Stimulated activated CD4-positive, alpha-beta T cell treated with anti-CD3 and anti-CD28 coated beads, Interleukin-4, amount 100 ng/mL, for 4 hours (primary cell): ENCODE measurements at places on chromosomes 1 and 21.

GRCh38 chr1:109193653-109194590 is 19.8 kb upstream of the SARS1 start:
- DNase-seq: peak; percentile 35

GRCh38 chr21:32459972-32460371 is 47.5 kb downstream of the EVA1C start:
- no peak for DNase-seq

DNA sequence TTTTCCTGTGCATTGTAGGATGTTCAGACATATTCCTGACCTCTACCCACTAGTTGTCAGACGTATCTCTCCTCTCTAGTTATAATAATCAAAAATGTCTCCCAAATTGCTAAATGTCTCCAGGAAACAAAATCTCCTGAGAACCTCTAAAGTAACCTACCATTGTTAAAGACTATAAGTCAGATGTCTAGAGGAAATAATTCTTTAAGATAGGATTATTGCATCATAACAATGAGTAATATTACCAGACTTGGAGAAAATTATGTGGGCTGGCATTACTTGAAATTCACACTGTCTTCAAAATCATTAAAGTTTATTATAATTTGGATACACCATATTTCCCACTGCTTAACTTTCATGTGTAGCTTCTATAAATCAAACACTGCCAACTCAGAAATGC is 643.0 kb upstream of the ADGRL2 start:
- DNase-seq: no peak

DNA sequence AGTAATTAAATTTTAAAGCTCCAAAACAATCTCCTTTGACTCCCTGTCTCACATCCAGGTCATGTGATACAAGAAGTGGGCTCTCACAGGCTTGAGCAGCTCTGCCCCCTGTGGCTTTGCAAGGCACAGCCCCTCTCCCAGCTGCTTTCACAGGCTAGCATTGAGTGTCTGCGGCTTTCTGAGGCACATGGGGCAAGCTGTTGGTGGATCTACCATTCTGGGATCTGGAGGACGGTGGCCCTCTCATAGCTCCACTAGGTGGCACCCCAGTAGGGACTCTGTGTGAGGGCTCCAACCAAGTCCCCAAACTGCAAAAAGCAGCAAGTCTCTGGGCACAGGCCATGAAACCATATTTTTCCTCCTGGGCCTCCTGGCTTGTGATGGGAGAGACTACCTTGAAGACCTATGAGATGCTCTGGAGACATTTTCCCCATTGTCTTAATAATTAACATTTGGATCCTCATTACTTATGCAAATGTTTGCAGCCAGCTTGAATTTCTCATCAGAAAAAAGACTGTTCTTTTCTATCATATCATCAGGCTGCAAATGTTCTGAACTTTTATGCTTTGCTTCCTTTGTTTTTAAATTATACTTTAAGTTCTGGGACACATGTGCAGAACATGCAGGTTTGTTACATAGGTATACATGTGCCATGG is 554.1 kb upstream of the OLFM3 start:
- DNase-seq: no peak

DNA sequence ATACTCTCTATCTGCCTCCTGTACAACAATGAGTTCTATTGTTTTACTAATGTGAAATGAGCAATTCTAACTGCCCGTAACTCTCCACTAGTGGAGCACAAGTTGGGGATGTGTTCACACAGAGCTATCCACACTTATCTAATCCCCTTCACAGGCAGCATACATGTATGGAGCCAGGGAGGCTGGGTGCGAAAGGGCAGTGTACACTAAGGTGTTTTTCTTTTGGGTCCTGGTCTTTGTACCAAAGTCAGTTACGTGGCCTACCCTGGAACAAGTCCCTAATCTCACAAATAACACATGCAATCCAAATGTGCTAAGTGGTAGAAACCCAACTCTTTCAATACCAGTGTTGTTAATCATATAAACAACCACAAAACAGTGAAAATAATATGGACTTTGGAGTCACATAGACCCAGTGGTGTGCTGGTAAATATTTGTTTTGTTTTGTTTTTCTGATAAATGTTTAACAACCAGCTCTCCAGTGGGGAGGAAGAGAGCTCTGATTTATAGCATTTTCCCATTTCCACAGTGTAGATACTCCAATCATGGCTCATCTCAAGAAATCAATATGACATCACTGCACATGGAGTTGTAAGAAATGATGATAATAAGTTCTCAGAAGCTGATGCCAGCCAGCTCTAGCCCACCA is 319.9 kb upstream of the DUSP10 start:
- DNase-seq: no peak

- no peak for DNase-seq
Measured at GRCh38 chr1:214859647-214860046, 222.9 kb upstream of the KCNK2 start.

DNA sequence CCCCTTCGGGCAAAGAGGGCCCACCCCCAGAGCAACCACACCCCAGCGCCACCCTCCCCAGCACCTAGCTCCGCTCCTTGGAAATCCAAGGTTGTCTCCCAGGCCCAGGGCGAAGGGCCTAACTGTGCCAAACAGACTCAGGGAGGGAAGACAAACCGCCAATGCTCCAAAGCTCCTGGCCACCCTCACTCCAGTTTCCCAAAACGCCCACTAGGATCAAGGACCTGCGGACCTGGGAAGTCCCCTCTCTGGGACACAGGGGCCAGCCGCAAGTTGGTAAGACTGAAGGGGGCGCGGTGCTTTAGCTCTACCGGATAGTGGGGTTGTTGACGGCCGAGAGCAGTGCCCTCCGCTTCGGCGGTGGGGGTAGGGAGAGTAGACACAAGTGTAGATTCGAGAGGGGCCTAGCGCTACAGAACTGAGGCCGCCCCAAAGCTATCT is 581 bp downstream of the IRF6 start:
- no peak for DNase-seq

DNA sequence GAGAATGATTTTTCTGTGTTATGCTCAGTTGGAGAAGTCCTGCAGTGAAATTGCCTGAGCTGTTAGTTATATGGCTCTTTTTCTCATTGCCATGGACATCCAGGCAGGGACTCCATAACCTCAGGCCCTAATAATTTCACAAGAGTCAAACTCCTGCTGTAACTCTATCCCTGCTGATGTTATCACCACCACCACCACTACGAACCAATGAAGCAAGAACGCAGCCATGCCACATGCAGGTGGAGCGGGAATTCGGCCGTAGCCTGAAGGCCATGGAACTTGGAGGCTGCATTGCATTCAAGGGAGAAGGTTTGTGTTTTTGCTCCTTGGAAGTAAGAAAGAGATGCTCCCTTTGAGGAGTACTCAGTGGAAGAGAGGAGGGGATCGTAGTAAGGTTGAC is 16.8 kb upstream of the DLGAP3 start:
- DNase-seq: no peak

GRCh38 chr1:105641407-105641806 is 1415.1 kb upstream of the PRMT6 start:
- DNase-seq: no peak

DNA sequence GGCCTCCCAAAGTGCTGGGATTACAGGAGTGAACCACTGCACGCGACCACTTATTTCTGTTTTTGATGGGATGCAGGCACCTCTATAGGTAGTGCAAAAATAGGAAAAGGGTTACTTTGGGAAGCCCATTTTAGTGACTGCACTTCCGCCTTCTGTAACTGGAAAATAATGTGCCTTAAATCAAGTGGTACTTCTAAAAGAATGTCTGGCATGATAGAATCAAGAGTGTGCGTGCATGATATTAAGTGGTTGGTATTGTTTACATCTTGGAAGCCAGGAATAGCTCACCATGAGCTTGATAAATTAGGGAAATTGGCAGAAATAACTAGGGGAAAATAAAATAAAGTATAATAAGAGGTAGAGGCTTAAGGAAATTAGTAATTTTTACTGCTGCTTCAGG is 1067.0 kb downstream of the ADGRL2 start:
- DNase-seq: no peak

DNA sequence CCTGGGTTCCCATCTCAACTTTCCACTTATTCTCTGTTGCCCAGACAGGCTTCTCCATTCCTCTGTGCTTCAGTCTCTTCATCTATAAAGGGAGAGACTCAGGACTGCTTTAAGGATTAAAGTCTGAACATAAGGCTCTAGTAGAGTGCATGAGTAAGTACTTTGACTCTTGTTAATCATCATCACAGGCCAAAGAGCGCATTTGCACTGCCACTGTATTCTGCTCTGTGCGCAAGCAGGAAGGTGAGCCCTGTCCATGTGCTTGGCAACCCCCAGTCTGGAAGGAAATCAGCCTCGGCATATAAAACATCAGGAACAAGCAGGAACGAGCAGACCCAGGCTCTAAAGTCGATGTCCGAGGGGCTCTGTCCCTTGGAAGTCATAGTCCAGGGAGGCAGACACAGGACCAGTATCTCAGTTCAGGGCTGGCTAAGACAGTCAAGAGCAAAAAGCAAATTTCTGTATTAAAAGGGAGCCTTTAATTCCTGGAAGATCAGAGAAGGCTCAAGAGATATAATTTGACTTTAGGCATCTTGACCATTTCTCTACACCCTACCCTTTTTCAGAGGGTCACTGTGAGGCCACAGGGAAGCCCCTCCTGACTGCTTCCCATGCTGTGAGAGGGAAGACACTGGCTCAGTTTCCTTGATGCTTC is 131.2 kb downstream of the TRABD2B start:
- no peak for DNase-seq

- DNase-seq: no peak
Measured at GRCh38 chr21:33121715-33122475, 52.0 kb downstream of the OLIG1 start.

- DNase-seq: no peak
Measured at GRCh38 chr1:115181231-115181630, 91.9 kb upstream of the TSPAN2 start.

- DNase-seq: no peak
Measured at GRCh38 chr1:17949511-17949910, 158.1 kb upstream of the IGSF21 start.

DNA sequence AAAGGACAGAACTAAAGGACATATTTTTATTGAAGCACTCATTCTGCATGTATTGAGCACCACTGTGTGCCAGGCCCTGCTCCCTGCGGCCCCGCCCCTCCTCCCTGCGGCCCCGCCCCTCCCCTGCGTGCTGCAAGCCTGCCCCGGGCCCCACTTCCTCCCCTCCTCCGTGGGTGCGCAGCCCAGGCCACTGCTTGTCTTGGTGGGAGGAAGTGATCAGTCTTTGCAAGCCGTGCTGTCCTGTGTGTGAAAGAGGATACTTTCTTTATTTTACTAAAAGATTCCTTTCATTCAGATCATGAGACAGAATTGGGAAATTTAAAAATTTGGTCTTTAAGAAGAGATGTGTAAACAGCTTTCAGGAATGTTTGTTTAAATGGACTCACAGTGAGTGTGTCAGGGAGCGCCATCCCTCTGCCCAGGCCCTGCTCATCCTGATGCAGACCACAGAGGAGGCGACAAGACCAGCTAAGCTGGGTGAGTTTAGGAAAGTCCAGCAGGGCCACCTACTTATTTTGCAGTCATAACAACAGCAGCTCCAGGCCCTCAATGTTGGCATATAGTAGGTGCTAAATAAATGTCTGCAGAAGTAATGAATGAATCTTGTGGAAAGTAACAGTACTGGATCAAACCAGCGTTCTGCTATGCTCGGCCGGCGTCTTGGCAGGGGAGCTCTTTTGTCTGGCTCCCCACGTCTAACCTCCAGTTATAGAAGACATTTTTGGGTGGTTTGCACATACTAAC is 88.3 kb upstream of the SELENON start:
- peak; percentile 57 for DNase-seq

DNA sequence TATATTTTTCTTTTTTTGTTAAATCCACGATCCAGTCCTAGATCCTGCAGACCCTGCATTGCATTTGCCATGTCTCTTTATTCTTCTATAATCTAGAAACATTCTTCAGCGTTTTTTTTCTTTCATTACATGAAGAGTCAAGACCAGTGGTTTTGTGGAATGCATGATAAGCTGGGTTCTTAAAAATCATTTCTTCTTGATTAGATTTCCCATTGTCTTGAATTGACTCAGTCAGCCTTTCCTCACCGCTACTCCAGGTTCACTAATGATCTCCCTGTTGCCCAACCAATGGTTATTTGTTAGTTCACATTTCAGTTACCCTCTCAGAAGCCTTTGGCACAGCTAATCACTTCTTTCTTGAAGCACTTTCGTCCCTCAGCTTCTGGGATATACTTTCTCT is 25.2 kb downstream of the CHD1L start:
- no peak for DNase-seq

DNA sequence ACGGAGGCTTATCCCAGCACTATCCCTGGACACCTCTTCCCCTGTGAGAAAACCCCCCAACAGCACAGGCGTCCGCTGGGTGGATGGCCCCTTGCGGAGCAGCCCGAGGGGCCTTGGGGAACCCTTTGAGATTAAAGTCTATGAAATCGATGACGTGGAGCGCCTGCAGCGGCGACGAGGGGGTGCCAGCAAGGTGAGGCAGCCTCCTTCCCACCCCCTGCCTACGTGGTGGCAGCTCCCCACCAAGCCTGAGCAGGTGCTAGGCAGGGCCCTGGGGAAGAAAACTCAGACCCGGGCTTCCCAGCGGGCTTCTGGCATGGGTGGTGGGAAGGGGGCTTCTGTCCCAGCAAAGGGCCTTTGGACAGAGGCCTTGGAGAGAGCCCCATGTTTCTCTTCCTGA is 543.3 kb downstream of the KIF26B start:
- DNase-seq: no peak

DNA sequence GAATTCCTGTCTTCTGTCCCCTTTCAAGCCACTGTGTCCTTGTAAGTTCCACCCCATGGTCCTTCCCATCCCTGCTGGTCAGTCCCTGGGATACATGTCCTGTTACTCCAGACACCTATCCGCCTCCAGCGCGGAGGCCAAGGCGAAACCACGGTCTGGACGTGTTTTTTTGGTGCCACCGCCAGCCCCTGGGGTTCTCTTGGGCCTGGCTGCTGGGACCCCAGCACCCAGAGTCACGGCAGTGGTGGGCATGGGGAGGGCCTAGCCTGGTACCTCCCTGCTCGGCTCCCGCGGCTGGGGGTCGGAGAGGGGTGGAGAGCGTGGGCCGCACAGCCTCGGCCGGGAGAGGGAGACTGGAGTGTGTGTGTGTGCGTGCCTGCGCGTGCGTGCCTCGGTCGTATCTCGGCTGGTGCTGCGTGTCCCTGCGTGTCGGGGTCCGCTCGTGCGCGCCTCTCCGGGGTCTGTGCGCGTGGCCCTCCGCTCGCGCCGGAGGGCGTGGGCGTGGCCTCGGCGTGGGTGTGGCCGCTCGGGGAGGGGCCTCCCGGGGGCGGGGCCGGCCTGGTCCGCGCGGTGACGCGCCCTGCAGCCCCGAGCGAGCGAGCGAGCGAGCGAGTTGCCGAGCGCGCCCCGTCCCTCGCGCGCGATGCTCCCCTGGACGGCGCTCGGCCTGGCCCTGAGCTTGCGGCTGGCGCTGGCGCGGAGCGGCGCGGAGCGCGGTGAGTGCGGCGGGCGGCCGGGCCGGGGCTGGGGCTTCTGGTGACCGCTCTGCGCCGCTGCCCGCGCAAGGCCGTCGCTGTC is at the start of gene VWA1:
Gene VWA1 (plus strand): TSS at position 585 of the 798 bp plus-strand sequence. CDS start 59 bp downstream, at position 644.
- DNase-seq: peak; percentile 57

GRCh38 chr1:207067665-207068064 is 14.6 kb downstream of the PFKFB2 start:
- DNase-seq: no peak

DNA sequence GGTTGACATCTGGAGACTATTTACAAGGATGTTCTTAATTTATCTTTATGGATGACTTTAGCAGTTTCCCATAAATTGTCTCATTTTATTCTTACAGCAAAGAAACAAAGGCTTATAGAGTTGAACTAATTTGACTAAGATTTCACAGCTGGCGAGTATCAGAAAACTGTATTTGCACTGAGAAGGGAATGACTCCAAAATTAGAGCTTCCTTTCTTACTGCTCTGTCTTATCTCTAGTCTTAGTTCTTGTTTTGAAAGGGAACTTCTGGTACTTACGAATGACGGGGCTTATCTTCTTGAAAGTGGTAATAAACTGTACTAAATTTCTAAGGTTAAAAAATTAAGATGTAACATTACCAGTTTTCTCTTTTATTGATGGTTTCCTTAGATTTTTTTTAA is 13.6 kb downstream of the CNST start:
- no peak for DNase-seq
